ENCODE measurements at places on chromosomes 5 and 9.

DNA sequence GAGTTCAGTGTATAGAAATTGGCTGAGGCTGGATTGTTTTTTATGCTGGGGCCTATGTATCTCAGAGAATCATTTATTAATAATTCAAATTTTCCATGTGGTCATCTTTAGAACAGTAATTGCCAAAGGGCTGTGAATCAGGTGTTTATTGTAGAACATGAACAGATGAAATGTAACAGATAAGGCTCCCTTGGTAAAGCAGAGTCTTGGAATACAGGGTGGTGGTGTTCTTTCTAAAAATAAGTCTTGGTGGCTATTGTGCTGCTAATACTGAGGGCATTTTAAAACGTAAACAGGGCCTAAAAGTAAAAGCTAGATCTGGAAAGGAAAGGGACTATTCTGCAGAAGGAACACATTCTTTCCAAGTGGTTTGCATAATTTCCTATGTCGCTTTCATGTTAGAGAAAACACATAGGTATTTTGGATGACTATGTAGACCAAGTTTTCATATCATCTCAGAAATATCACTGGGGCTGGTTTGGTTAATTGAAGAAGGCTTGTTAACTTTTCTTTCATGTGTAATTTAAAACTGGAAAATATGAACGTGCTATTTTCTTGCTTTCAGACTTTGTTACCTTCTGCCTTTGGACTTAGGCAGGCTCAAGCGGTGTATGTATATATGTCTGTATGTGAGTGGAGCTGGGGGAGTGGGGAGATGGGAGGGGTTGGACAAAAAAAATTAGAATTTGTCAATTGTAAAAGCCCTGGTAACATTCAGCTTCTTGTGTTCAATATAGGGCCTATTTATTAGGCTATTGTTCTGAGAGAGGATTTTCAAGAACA is 119.9 kb upstream of the ANKRD55 start:
- no peak for DNase-seq

- no peak for DNase-seq
Observed at GRCh38 chr9:34958411-34958982, 412 bp downstream of the PHF24 start.

- no peak for DNase-seq
Observed at GRCh38 chr5:102794047-102794446, 38.9 kb downstream of the PAM start.

DNA sequence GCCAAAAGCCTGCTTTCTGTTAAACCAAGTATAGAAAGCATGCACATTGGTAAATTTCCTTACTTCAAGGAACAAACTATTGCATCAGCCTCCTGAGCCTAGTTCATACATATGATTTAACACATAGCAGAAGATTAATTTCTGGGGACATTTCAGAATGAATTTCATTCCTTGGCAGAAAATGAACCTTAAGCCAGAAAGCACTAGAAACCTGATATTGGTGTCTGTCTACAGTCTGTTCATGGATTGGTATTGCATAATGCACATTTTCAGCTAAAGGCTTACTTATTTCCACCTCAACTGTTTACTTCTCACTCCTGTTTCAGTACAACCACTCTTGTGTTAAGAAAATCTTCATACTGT is 1471.8 kb upstream of the NUDT12 start:
- no peak for DNase-seq

All from stimulated activated CD8-positive, alpha-beta memory T cell treated with anti-CD3 and anti-CD28 coated beads, Interleukin-15, amount 100 ng/mL, for 1 hour (primary cell).